ENCODE measurements at places on chromosomes 3 and 15. TPM values are rescaled to one million over a fixed set of nuclear protein-coding genes. Genes with fewer than 3 reads are reported as not detected.

SKOR1 gene
- total RNA-seq, result 0.15 TPM

GPR149 gene
- not detected for total RNA-seq

EAF2 gene
- total RNA-seq, result 1.5 TPM

HRG gene
- total RNA-seq, result not detected

NBEAL2 gene
- 84.7 TPM for total RNA-seq

PPP2R3A gene
- 14.6 TPM for total RNA-seq

STRA6 gene
- total RNA-seq, result not detected

ZFYVE19 gene
- total RNA-seq, result 24.8 TPM

GOLGA6L4 gene
- 7.5 TPM for total RNA-seq

RGMA gene
- total RNA-seq, result not detected

GOLGA8J gene
- total RNA-seq, result not detected

SLC28A1 gene
- total RNA-seq, result not detected

ADAMTS7 gene
- total RNA-seq, result 64.7 TPM

SUCLG2 gene
- total RNA-seq, result 35.9 TPM

MUSTN1 gene
- 2.2 TPM for total RNA-seq

LSAMP gene
- total RNA-seq, result not detected

ERC2 gene
- 15.5 TPM for total RNA-seq
